ENCODE measurements at places on chromosomes 3 and 15.
A peak's percentile ranks its signal among the peaks of the same experiment; 100 is the strongest.

GRCh38 chr3:83426300-83426699, 1532.5 kb upstream of the CADM2 start:
- no peak for DNase-seq

- peak; percentile 38 for DNase-seq
Measured at GRCh38 chr3:192858849-192859585, 58.6 kb downstream of the MB21D2 start.

DNA sequence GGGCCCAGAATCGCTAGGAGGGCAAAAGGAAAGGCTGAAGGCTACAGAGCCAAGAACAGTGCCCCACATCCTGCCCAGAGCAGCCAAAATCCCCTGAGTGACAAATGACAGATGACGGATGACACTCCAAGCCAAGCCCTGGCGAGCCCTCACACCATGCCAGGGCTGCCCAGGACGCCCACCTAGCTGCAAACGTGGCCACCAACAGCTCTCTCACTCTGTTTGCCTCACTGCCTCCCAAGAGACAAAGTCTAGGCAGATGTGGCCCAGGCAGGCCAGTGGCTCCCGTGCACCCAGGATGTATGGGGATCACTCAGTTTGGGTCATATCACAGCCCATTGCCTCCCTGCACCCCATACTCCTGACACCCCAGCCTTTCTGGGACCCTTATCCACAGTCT, 270.1 kb upstream of the NSMCE3 start:
- DNase-seq: no peak

DNA sequence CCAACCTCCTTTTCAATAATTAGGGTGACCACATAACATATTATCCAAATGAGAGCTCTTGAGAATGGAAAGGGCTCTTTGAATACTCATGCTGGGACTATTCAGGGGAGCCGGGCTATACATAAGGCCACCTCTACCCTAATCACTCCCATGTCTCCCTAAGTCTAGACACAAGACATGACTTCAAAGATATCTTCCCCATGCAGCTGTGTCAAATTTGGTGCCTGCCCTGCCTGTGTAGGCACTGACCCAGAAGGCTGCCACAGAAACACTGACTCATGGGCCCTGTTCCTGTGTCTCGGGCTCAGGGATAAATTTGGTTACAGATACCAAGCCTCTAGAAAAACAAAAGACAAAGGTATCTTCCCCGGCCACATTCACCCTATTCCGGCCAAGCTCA, 70.3 kb downstream of the MYLK start:
- peak; percentile 67 for DNase-seq

GRCh38 chr3:41955192-41955591, 6.7 kb downstream of the ULK4 start:
- DNase-seq: no peak

DNA sequence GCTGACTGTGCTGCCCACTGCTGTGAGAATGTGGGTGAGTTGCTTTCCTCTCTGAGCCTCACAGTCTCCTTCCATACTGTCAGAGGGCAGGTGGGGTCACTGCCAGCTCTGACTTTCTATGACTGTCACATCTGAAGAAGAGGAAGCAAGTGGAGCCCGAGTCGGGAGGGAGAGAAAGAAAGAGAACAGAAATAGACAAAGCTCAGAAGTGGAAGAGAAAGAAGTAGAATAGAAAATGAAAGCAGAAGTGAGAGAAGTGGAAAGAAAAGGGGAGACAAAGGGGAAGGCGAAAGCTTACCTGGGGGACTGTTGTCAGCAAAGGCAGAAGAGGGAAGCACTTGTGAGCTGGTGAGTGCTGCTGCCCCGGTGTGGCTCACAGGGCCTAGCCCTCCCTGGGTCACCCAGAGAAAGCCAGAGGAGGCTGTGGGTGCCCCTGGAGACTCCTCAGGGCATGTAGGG, 57.9 kb downstream of the EPHB1 start:
- no peak for DNase-seq

DNA sequence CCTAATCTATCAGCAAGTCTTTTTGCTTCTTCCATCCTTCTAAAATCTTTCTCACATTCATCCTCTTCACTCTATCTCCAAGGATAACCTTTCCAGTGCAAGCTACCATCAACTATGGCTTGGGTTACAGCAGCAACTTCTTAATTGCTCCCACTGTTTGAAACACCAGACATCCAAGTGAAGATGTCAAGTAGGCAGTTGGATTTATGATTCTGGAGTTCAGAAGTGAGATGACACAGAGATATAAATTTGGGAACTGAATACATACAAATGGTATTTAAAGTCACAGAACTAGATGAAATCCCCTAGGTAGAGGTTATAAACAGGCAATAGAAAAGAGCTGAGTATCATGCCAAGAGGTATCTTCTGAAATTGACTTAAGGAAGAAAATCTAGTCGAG, 3.7 kb downstream of the UBR1 start:
- DNase-seq: no peak

DNA sequence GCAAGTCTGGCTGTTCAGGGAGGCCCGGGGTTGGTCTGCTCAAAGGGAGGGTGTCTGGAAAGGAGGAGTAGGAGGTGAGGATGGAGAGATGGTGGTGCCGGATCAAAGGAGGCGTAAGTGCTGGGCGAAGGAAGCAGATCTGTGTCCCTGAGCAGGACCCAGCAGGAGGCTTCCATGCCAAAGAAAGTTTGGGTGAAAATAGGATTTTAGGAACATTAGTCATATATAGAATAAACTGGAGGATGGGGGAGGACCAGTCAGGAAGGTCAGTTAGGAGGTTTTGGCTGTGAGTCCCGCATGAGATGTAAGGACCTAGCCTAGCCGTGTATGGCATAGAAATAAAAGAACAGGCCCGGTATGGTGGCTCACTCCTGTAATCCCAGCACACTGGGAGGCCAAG, 28.6 kb upstream of the VPS8 start:
- peak; percentile 78 for DNase-seq

- no peak for DNase-seq
Measured at GRCh38 chr15:49876401-49877038, 242.5 kb downstream of the ATP8B4 start.

- DNase-seq: peak; percentile 20
Measured at GRCh38 chr3:111588527-111588926, 6.6 kb downstream of the ZBED2 start.

DNA sequence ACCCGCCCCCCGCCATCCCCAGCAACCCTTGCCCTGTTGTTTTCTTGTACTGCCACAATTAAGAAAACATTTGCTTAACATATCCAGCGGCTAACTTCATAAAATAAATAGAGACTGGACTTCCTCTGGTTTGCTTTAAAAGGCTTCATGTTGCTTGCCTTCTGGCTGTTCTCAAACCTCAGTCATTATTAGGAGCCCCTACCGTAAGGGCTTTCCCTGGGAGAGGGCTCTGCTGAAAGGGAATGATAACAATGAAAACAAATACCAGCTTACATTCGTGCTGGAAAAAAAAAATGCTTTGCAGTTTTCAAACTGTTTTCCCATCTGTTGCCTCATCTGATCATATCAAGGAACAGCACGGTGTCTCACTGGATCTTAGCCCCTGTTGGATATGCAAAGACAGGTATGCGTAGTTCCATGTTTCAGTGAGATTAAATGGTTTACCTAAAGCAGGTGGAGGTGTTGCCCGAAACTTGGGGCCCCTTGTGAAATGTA, 77.2 kb upstream of the VGLL4 start:
- DNase-seq: no peak

DNA sequence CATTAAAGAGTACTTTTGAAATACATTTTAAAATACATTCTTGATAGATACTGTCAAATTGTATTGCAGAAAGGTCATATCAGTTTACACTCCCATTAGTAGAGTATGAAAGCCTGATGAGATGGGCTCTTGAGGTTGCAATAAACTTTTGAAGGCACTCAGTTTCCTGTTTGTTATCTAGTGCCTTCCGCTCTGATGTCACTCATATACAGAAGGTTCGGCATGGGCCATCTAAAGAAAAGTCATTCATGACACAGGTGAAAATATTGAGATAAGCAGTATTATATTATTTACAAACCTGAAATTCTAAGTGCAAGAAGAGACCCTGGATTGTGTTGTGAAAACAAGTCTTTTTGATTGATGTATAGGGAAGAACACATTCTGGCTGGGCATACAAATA, 36.5 kb upstream of the DENND4A start:
- DNase-seq: no peak

DNA sequence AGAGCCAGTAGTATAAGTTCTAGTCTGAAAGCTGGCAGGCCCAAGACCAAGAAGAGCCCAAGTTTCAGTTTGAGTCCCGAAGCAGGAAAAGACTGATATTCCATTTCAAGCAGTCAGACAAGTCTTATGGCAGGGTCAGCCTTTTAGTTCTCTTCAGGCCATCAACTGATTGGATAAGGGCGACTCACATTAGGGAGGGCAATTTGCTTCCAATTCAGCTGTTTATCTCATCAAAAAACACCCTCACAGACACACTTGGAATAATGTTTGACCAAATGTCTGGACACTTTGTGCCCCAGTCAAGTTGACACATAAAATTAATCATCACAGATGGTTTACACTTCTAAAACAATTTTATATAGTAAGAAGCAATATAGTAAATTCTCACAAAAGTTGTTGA, 69.7 kb downstream of the UBE2E2 start:
- no peak for DNase-seq

- peak; percentile 25 for DNase-seq
Measured at GRCh38 chr3:30324587-30324986, 281.8 kb upstream of the TGFBR2 start.
